ENCODE measurements at places on chromosomes 3 and 15.

GRCh38 chr3:50275996-50276761 lies 2.7 kb upstream of the LSMEM2 start:
- no peak for DNase-seq

DNA sequence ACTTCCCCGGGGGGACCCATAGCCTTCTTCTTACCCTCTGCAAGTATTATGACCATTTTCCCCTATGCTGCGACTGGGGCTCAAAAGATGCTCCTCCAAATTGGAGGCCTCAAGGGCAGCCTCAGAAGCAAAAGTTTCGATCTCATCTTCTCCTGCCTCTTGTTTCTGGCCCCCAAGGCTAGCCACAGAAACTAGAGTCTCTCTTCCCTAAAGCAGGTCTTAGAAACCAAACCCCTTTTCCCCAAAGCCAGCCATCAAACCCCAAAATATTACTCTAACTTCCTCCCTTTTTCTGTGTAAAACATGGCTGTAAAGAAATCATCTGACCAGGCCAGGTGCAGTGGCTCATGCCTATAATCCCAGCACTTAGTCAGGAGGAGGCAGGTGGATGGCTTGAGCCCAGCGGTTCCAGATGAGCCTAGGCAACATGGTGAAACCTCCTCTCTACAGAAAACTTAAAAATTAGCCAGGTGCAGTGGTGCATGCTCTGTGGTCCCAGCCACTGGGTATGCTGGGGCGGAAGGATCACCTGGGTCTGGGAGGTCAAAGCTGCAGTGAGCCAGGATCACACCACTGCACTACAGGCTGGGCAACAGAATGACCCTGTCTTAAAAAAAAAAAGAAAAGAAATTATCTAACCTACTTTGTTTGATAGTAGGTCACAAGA lies 36.7 kb upstream of the MFGE8 start:
- DNase-seq, result no peak

GRCh38 chr3:74173090-74173489 lies 441.4 kb downstream of the CNTN3 start:
- no peak for DNase-seq

DNA sequence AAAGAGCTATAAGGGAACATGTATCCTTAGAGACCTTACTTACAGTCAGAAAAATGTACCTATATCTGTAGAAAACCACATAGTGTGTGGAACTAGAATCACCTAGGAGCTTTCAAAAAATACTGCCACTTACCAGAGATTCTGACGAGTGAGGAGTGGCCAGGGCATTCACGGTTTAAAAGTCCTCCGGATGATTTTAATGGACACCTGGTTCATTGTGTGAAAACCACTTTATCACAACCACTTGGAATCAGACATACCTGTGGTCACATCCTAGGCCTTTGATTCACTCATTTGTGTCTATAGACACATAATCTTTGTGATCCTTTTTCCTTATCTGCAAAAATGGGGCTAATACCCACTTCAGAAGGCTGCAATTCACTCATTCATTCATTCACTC lies 159.8 kb downstream of the MBNL1 start:
- no peak for DNase-seq
